ENCODE measurements at places on chromosomes 4 and X.

DNA sequence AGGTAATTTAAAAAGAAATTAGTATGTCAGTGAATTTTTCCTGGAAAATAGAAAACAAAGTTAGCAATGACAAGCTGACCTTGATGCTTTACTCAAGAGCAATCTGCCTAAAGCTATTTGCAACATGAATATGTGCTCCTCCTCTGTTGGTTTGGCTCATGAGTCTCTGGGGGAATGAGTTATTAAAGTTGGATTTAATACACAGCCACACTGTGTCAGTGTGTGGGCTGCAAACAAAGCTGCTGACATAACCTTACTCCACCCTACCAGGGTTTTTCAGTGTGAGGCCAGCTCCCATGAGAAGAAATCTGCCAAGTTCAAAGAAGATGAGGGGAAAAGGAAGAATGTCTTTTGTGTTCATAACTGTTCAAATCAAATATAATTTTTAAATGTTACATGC is 280.5 kb downstream of the TLL1 start:
- DNase-seq, result no peak

DNA sequence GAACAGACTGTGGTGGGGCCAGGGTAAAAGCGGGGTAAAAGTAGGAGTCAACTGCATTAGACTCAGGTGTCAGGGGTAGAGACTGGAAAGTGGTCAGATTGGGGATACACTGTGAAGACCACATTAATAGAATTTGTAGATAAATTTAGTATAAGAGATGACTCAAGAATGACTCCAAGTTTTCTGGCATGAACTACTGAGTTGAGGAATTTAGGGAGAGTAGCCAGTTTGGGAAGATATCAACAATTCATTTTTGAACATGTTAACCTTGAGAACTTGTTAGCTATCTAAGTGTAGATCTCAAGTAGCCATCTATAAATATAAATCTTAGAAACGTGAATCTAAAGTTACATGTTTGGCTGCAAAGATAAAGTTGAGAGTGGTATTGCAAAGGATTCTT is 206.9 kb upstream of the HCCS start:
- DNase-seq, result no peak

DNA sequence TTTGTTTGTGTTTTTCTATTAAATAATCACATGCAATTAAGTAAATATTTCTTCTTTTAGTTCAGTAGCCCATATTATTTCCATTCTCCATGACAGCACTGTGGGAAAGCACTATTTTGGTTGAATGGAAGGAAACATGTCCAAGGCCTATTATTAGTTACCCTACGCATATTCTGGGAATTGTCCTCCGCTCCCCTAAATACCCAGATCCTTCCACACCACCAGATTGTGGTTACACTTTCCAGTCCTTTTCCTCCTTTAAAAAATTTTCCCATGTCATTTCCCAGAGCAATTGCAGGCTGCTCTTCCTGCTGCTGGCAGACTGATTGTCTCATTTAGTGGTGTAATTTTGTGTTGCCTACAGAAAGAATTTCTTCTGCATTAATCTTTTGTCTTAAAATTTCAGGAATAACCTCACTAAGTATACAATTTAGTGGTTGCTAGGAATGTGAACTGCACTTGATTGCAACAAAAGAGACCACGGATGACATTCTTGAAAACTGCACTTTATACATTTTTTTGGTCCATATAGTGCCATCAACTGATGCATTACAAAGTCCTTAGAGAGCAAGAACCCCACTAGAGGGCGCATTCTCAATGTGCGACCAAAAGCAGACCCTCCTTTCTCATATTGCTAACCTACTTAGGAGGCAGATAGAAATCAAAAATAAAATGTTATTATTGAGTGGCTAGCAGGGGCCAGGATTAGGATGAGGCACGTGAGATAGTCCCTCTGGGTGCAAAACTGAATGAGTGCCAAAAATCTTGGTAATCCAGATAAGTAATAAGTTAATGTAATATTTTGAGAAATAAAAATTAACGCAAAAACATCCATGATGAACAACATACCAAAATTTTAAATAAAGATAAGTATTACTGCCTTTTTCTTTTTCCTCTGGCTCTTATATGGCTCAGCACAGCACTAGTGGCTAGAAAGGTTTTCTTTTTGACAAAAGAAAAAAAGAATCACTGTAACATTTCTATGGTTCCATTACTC is 98.8 kb upstream of the IQCM start:
- DNase-seq, result no peak

DNA sequence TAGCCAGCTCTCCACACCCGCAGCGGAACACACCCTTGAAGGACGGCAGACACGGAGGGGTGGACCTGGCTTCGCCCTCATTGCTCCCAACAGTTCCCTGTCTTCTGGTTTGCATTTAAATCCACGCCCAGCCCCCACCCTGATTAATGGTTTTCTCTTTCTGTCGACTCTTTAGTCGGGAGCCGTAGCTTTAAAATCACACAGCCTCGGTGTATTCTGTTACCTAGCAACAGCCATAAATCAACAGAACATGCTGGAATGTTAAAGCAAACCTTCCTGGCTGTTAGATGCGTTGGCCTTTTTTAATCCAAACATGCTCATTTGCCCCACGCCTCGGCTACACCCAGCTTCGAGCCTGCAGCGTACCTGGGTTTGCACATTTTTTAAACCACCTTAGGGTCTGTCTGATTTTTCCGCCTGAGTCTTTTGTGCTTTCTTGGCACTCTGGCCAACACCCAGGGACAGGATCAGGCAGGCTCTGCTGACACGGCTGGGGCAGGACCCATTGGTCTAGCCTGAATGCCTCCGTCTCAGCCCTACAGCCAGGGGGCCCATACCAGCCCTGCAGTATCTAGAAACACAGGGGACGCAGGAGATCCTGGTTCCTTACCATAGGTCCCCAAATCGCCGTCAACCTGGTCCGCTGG is 21.4 kb upstream of the PPP2R2C start:
- DNase-seq, result no peak

DNA sequence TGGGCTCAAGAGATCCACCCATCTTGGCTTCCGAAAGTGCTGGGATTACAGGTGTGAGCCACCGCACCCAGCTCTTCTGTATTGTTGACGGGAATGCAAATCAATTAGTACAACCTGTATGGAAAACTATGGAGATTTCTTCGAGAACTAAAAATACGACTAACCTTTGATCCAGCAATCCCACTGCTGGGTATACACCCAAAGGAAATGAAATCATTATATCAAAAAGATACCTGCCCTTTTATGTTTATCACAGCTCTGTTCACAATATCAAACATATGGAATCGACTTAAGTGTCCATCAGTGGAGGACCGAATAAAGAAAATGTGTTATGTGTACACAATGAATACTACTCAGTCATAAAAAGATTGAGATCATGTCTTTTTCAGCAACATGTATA is 49.3 kb downstream of the ELOVL6 start:
- no peak for DNase-seq

- DNase-seq, result no peak
These were observed 8.9 kb upstream of the DCLK2 start for GRCh38 chr4:150069353-150069752.

GRCh38 chr4:23023121-23023520 is 330.4 kb downstream of the GBA3 start:
- DNase-seq, result no peak

GRCh38 chr4:47543331-47543730 is 58.3 kb downstream of the ATP10D start:
- DNase-seq, result no peak

DNA sequence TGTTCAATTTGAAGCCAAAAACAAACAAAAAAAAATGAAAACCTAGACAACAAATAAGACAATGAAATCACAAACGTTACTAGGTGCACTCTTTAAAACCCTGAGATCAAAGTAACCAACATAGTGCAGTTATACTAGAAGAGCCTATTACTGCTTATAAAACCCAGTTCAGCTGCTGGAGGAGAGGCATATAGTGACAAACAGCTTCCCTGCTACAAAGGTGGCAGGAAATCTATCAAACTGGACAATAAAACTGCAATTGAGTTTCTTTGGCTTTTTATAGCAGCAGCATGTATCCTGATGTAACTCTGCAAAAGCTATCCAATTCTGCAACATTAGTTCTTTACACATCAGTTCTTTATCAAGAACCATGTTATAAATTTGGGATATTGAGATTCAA is 155.6 kb downstream of the LRBA start:
- DNase-seq, result no peak

- no peak for DNase-seq
These were observed 86.0 kb upstream of the TET2 start for GRCh38 chr4:105060628-105061027.

GRCh38 chrX:29721152-29721551 is 494.2 kb upstream of the MAGEB2 start:
- no peak for DNase-seq

GRCh38 chr4:120694973-120695372 is 227.6 kb downstream of the PRDM5 start:
- no peak for DNase-seq

DNA sequence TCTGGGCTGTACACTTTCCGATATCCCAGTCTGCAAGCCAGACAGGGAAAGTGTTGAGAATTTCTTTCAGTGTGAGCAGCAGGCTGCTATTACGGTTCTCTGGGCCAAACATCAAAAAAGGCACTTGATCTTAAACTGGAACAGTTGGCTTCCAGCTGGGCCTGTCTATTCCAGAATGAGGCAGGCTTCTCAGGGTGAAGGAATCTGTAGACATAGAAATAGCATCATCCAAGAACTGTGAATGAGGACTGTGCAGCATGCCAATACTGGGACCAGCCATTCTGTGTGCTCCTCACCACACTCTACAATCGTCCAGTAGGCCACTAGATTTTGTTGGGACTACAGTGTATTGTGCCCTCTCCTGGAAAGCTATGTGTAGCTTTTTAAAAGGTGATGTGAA is 31.1 kb downstream of the ART3 start:
- no peak for DNase-seq

DNA sequence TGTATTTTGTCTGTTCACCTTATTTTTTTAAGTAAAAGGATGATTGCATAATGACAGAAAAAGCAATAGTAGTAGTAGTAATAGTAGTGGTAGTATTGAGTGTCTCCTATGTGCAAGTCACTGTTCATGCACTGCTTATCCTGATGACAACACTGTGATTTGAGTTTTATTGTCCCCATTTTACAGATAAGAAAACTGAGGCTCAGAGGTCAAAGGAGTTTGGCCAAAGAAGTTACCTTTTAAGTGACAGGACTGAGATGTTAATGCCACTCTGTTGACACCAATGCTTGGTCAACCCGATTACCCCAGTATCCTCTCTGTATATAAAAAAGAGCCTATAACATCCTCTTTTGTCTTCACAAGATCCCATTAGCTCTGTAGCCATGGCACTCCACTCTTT is 100.5 kb upstream of the FRMPD3 start:
- DNase-seq, result no peak

DNA sequence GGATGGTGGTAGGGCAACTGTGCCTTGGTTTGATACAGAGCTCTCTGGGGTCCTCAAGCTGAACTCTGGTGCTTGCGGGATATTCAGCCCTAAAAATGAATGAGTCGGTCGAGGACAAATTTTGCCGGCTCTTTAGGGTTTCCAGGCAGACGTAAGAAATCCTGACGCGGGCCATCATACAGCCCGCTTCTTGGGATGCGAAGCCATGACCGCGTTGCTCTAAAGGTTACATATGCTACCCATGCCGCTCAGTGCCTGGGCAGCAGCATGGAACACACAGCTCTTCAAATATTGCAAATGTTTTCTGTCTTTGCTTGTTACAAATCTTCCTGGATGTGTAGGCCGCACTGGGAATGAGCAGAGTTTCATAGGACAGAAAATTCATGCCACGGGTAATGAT is 55.6 kb downstream of the NBDY start:
- no peak for DNase-seq

DNA sequence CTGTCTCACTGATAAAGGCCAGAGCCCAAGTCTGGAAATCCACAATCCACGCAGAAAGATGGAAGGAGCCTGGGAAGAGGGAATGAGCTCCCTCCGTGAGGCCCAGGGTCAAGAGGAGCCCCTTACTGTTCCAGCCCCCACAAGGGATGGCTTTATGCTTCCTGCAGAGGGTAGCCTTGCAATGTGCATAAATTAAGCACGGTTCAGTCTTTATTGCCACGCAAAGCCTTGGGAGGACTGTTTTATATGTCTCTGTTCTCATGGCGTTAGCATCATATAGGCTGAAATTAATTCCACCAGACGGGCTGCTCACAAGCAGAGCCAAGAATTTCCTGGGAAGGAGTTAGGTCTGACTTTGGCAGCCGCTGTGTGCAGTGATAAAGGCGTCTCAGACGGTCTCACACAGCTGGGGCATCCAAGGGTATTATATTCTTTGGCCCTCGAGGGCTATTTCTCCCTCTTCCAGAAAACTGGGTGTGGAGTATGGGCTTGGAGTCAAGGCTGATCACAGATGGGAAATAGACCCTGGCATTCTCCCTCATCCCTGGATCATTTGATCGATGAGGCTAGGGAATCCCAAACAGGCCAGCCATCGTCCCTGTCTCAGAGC is 38.5 kb downstream of the CYTL1 start:
- no peak for DNase-seq

DNA sequence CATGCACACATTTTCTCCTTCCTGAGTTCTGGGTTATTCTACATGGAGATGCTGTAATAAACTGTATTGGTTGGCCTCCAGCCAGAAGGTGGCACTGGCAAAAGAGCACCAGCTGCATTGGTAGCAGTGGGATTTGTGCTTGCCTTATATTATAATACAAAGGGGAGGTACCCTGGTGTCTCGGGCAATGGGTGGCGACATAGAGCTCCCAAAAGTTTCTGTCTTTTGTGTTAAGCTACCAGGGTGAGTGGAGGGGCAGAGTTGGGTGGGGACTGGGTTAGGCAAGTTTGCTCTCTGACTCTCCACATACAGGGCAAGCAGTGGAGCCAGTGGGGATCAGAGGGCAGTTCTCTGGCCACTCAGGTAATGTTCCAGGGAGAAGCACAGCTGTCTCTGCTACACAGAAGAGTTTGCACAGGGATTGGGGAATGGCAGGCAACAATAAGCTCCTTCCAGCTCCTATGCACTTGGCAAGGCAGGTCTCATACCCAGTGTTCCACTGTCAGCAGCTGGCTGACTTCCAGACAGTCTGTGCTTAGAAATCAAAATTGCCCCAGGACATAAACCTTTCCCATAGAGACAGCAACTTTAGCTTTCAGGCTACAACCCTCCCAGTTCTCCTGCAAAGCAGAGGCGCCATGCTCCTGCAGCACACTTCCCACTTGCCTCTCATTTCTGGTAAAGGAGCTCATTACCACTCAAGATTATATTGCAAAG is 463.9 kb upstream of the PCDH7 start:
- no peak for DNase-seq

- no peak for DNase-seq
These were observed 440.8 kb upstream of the RASGEF1B start for GRCh38 chr4:81912376-81913030.

DNA sequence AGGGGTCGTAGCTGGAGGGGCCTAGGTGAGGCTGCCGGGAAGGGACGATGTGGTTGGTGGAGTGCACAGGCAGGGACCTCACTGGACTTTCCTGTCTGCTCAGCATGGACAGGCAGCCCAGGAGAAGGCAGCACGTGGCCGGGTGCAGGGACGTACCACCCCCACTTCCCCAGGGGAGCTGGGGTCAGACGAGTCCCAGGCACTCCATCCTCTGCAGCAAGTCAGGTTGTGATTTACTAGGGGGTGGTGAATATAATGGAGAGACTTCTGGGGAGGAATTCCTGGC is 1.5 kb upstream of the CTBP1 start:
- DNase-seq, result no peak

Measured in stimulated activated CD8-positive, alpha-beta memory T cell treated with anti-CD3 and anti-CD28 coated beads, Interleukin-2, amount 100 ng/mL, for 1 hour (primary cell).